ENCODE measurements at places on chromosomes 11 and 22. TPM values are rescaled to one million over a fixed set of nuclear protein-coding genes. Genes with fewer than 3 reads are reported as not detected.

GRCh38 chr11:124736736-124737135, 3.0 kb upstream of the NRGN start:
- no peak for DNase-seq

Gene TUB
- 21.4 TPM for total RNA-seq

Gene GUCY1A2
- 12.4 TPM for total RNA-seq

Gene OR52B2
- not detected for total RNA-seq

- no peak for DNase-seq
Observed at GRCh38 chr22:35021161-35021560, 44.8 kb upstream of the ISX start.

Gene CARD18
- 0.89 TPM for total RNA-seq

DNA sequence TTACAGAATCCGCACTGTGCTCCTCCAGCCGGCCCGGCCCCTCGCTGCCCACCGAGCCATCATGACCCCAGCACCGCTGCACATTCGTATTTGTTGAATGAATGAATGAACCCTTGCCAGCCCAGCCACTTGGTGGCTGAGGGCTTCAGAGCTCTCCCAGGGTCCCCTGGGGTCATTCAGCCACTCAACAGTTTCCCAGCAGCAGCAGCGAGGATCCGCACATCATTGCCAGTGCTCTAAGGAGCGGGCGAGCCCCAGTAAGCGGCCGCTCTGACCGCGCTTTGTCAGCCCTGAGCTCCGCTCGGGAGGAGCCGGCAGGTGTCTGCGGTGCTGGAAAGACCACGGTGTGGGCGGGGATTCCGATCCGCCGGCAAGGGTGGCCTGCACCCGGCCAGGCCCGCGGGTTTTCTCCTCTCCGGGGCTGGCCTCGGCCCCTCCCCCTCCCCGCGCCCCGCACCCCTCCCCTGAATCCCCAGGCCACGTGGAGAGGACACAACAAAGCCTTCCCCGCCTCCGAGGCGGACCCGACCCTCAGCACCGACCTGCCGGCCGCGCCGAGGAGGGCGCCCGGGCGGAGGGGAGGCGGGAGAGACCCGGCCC, 563 bp downstream of the BID start:
- peak; percentile 75 for DNase-seq

DNA sequence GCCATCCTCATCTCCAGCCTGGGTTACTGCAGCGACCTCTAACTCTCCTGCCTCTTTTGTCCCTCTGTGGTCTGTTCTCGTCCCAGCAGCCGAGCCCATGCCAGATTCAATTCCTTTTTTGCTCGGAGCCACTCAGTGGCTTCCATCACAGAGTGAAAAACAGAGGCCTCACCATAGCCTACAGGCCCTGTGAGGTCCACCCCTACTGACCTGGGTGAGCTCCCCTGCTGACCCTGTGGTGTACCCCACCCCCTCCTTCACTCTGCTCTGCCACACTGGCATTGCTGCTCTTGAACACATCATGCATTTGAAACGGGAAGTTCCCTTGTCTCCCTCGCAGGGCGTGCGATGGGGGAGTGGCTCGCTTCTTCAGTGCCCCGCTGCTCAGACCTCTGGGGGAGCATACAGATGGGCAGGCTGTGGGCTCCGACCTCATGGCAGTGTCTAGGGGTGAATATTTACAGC, 2.1 kb downstream of the AIP start:
- no peak for DNase-seq

Gene SEPTIN3
- total RNA-seq = 0.08 TPM

GRCh38 chr11:66883016-66883965, 26.4 kb downstream of the LRFN4 start:
- no peak for DNase-seq

DNA sequence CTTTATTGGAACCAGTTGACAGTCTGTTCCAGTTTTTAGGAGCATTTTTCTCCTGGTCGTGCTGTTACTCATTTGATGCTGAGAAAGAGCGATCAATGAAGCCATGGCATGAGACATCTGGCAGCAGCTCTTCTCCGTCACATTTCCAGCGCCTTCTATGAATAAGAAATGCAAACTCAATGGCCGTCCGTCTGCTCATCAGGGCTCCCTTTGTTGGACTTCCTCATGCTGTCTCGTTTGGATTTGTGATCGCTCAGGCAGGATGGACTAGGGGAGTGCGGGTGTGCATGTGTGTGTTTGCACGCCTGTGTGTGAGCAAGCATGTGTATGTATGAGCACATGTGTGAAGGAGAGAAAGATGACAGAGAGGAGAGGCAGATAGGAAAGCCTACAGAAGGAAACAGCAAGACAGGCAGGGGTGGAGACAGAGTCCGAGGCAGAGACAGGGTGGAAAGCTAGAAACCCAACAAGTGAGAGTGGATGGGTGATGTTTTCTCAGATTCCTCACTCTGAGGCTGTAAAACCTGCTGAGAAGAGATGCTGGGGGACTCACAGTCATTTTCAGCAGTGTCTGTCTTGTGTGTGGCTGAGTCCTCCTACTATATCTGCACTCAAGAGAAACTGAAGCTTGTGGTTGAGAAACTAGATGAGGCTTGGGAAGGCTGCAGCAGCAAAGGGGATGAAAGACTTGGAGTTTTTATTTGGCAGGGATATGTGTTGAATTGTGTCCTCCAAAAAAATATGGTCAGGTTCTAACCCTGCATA, 56.0 kb upstream of the CLMP start:
- DNase-seq = no peak

GRCh38 chr22:43964314-43964857, 9.1 kb downstream of the SAMM50 start:
- no peak for DNase-seq

DNA sequence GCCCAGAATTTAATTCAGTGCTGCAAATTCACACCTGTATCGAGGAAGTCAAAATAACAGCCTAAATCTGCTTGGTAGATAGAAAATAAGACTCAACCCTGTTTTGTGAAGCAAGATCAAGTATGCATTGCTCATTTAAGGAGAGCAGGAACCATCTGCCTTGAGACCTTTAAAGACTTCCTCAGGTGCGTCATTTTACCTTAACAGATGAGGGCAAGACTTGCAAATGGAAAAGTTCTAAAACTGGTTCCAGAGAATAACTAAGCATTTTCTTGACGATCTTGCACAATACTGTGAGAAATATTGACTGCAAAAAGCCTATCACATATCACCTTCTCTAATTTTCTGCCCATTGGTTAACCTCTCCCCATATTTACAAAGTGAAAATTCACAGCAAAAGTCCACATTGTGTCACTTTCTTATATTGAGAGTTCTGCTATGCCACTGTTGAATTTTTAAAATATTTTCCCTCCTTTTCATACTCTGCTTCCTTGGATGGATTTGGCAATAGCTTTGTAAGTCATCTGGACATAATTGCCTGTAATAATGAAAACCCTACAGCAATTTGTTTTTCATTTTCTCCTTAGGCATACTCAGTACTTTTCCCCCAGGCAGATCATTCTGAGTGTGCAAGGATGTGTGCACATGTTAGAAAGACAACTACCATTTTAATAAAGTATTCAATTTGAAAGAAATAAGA, 234.2 kb downstream of the AASDHPPT start:
- DNase-seq = no peak

DNA sequence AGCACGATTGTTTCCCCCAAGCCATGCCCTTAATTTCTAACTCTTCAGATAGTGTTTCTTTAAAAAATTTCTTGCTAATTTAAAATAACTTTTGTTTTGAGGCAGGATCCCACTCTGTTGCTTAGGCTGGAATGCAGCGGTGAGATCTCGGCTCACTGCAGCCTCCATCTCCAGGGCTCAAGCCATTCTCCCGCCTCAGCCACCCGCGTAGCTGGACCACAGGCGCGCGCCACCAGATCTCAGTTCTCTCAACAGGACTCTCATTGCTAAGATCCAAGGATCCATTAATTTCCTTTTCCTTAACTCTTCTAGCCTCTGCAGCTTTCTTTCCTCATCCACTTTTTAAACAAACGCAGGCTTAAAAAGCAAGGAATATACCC, 327 bp upstream of the MED17 start:
- DNase-seq = no peak

Gene GDPD4
- not detected for total RNA-seq

DNA sequence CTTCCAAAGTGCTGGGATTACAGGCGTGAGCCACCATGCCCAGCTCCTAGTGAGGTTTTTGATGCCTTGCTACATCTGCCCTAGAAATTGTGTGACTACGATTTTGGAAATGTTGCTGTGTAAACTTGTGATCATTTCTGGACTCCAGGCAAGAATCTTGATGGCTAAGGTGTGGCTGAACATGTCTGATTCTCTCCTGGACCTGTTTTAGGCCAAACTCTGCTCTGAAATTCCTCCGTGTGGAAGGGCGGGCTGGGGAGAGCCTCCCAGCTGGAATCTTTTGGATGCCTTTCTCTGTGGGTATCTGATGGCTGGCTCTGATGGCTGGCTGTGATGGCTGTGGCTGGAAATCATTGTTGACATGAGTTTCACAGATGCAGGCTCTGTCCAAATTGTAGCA, 8.2 kb downstream of the PNPLA3 start:
- DNase-seq = no peak

Gene USH1C
- total RNA-seq = not detected

Gene DDIAS
- total RNA-seq = 0.95 TPM

- DNase-seq = peak; percentile 95
Observed at GRCh38 chr11:125887373-125888324, at the start of gene HYLS1. TSS of gene HYLS1 (plus strand) at chr11:125887668. CDS start at chr11:125899369, 11,701 bp downstream.

- DNase-seq = no peak
Observed at GRCh38 chr11:61021661-61022212, 50.3 kb downstream of the CD6 start.

DNA sequence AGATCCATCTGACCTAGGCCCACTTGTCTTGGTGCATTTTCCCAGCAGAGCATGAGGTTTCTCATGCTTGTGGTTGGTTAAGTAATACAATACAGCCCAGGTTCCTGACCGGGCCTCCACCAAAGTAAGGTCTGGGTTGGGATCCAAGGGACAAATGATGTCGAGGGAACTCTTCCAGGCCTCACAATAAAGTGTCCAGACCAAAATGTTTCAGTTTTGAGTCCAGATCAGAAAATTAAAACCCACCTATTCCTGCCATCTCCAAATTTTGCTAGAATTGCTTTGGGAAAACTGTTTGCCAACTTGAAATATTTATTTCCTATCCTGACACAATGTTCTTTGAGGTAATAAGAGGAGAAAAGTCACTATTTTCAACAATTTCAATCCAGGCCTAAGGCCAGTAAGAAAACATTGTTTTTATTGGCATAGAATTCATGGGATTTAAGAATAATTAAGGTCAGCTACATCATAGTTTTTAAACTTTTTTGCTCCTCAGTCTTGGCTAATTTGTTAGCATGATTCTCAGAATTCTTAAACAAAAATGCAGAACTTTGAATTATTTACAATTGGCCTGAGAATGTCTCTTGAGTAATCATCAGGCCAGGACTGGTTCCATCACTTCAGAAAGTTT, 51.4 kb downstream of the ME3 start:
- no peak for DNase-seq

Gene MGAT3
- 5.9 TPM for total RNA-seq

- DNase-seq = no peak
Observed at GRCh38 chr11:79942646-79943045, 501.8 kb upstream of the TENM4 start.

DNA sequence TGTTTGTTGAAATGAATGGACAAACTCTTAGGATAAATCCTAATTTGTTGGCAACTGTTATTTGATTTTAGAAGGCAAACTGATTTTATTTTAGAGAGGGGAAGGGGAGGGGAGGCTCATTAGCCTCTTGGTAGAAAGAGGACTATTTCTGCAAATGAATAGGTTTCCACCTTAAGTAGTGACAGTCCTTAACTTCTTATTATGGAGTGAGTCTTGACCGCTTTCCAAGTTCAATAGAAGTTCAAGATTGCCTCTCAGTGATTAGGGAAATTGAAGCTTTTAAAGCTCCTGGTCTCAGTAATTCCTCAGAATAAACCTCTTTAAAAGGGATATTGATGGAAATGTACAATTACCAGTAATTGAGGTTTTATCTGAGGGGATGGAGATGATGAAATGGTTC, 55.7 kb downstream of the PANX1 start:
- DNase-seq = no peak

- peak; percentile 88 for DNase-seq
Observed at GRCh38 chr11:11798586-11799438, 43.0 kb upstream of the USP47 start.

DNA sequence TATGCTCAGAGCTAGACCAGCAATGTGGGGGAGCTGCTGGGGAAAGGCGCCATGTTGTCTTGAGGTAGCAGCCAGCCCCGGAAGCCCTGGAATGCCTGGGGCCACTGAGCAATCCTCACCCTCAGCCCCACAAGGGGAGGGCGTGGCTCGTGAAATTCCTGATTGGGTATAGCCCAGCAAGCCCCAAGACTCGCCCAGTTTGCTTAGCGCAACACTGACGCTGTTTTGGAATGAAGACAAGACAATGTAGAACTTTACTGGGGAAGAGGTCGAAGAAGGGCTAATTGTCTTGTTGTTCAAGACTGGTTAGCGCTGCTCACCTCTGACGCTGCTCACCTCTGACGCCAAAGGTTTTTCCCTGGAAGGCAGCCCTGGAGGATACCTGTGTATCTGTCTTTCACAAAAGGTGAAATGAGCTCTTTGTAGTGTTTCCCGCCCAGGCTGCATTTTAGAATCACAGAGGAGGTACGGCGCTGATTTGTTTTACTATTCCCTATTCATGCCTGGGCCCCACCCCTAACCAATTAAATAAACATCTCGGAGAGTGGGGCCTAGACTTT, 47.6 kb downstream of the ST3GAL4 start:
- no peak for DNase-seq

DNA sequence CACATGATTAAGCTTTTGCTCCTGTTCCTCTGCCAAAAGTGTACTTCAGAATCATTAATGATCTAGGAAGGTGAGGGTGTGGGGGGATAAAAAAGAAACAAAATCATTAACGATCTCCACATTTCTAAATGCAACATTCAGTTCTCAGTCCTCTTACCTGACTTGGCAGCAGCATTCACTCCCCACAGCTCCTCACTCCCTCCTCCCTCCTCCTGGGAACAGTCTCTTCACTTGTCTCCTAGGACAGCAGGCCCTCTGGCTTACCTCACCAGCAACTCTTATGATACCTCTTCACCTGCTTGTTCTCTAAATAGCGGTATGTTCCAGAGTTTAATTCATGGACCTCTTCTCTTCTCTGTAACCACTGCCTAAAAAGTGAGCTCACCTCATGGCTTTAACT, 56.5 kb upstream of the APOA1 start:
- DNase-seq = no peak

GRCh38 chr11:130979386-130979972, 63.2 kb upstream of the SNX19 start:
- DNase-seq = no peak

Gene OR8G1
- total RNA-seq = not detected

- peak; percentile 80 for DNase-seq
Observed at GRCh38 chr22:38467904-38468442, at the start of gene KDELR3. TSS of gene KDELR3 (plus strand) at chr22:38468096. CDS start at chr22:38468234, 138 bp downstream.

DNA sequence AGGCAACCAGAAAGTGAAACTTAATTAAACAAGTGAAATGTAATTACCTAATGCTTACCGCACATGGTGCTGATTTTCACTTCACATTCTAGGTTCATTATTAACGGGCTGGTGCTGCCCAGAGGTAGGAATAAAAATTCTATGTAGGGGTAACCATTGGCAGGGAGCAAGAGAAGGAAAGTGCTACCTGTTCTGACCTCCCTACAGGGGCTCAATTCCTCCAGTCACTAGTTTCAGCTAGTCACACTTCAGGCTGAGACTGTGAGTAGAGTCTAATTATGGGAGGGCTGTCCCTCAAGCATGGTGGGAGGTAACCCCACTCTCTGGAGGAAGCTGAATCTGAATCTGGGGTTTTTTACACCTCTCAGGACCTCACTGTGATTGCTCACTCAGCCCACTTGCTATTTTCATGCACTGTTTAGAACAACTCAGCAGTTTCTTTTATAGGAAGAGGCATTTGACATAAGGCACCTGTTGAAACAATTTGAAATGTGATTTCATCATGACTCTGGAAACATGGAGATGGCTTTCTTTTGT, 75.4 kb downstream of the MAML2 start:
- no peak for DNase-seq
